HCT116 (cell line): ENCODE measurements at places on chromosomes 5 and 9. TPM values are rescaled to one million over a fixed set of nuclear protein-coding genes. Genes with fewer than 3 reads are reported as not detected.

Gene CCDC180
- total RNA-seq, result 7.9 TPM

Gene ARID3C
- 0.42 TPM for total RNA-seq

Gene PTGR1
- total RNA-seq, result 53.9 TPM

Gene PDCD1LG2
- not detected for total RNA-seq

Gene SLC25A2
- total RNA-seq, result 0.42 TPM

Gene EFNA5
- 0.22 TPM for total RNA-seq

Gene CCL27
- total RNA-seq, result 1.0 TPM

Gene GRM6
- not detected for total RNA-seq

Gene GFI1B
- total RNA-seq, result 0.20 TPM

Gene TCOF1
- 94.7 TPM for total RNA-seq

Gene TMEM174
- total RNA-seq, result not detected

Gene TRIM36
- total RNA-seq, result 12.6 TPM

Gene MYORG
- total RNA-seq, result 8.5 TPM

Gene GAPT
- total RNA-seq, result not detected

Gene ITK
- 0.37 TPM for total RNA-seq

Gene AQP3
- total RNA-seq, result 5.5 TPM

Gene GMCL2
- total RNA-seq, result not detected

Gene PNPLA7
- total RNA-seq, result 1.8 TPM

Gene WHRN
- 12.8 TPM for total RNA-seq

Gene FOXD4L5
- total RNA-seq, result 0.61 TPM

Gene PSD2
- total RNA-seq, result 0.79 TPM
